ENCODE measurements at places on chromosomes 12 and 14.

GRCh38 chr12:47415054-47415453, 290.8 kb downstream of the RPAP3 start:
- no peak for DNase-seq

GRCh38 chr12:90987101-90987500, 17.7 kb downstream of the EPYC start:
- no peak for DNase-seq

GRCh38 chr12:67515679-67516340, 132.7 kb upstream of the DYRK2 start:
- DNase-seq: no peak

DNA sequence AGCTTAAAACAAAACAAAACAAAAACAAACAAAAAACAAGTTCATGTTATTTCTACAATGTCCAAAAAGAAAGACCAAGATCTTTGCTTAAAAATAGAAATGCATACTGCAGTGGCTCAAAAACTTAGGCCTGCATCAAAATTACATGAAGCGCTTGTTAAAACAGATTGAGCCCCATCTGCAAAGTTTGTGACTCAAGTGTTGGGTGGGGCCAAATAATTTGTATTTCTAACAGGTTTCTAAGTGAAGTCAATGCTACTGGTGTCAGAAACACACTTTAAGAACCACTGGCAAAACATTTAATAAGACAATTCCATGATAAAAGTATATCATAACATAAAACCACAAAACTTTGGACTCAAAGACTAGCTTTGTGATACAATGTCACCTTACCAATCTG, 105.6 kb downstream of the PAWR start:
- DNase-seq: no peak

- DNase-seq: no peak
Measured at GRCh38 chr14:102282751-102283465, 22.1 kb downstream of the MOK start.
